Cortex of kidney (tissue), 1 donor: ENCODE measurements at places on chromosomes 3 and 15.

DNA sequence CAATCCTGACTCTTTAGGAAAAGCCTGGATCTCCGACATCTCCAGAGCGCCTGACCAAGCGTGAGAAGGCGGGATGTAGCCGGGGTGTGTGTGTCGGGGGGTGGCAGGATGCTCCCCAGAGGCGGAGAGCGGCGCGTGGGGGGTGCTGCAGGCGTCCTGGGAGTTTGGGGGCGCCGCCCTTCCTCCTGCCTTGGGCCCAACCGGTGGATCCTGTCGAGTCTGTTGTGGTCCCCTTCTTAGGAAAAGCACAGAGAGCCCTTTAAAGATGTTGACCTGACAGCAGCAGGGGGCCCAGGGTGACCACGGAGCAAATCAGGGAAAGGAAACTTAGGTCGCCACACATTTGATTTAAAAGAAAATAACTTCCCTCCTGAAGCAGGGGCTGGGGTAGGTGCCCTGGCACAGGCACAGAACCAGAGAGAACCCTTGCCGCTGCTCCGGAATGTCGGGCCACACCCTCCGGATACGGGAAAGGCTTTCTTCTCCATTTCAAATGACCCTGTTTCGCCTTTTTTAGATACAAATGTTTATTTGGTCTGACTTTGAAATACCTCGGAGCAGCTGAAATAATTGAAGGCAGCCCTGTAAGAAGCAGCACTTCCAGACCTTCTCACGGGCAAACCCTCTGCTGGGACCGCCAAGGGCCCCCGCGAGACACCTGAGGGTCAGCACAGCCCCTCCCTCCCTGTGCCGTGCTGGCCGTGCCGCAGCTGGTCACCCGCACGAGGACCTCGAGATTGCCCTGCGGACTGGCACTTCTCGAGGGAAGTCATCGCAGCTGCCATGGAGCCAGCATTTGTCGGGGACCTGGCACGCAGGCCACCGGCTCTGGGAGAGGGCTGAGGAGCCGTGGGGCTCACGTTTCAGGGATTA lies 102.9 kb upstream of the KLF13 start:
- DNase-seq, result no peak

DNA sequence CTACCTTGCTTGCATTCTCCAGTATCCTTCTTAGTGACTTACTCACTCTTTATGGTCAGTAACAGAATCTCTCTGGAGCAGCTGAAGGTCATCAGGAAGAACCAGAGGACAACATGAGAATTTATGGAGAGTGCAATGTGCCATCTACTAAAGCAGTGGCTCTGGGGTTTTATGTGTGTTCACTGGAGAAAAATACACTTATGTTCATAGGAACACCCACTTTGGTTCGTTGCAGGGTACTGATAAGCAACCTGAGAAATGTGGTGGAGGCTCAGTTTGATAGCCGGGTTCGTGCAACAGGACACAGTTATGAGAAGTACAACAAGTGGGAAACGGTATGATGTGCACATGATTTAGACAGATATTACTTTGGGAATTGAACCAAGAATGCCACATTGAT lies 12.8 kb downstream of the CPB1 start:
- DNase-seq, result no peak

- DNase-seq, result no peak
These were observed 63.3 kb downstream of the SENP2 start for GRCh38 chr3:185649414-185649813.

DNA sequence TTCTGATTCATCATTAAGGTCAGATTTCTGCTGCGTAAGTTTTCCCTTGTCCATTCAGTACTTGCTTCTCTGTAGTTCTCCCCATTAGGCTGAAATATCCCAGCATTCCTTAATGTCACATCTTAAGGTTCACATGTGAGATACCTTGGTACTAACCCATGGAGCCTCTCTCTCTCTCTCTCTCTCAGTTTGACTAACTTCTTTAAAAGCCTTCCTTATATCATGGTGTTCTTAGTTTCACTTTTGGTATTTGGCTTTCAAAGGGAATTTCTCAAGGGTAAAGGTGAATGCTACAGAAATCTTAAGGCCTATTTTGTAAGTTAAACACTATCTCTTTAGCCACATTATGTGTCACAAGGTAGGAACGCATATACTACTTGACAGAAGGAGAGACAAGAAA lies 427.3 kb upstream of the ZNF717 start:
- no peak for DNase-seq

DNA sequence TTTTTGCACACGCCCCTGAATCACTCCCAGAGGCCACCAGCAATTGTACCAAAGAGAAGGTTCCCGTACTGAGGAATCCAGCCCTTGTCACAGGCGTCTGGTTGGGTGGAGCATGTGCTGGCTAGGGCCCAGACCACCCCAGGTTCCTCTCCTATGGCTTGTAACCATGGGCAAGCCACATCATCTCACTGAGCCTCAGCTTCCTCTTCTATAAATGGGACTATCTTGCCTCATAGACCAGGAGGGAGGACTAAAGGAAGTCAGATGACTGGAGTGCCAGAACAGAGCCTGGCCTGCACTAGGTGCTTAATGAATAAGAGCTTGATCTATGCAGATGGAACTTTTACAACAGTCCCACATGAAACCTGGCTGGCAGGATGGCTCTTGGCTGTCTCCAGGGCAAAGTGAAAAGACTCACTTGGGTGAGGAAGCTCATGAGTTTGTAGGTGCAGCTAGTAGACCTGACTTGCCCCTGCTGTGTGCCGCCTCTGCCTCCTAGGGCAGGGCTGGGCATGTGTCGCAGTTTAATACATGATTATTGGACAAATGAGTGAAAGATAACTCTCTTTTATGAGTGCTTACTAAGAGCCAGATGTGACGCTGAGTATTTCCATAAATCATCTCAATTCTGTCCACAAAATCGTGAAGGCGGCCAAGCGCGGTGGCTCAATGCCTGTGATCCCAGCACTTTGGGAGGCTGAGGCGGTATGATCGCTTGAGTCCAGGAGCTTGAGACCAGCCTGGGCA lies 29.3 kb downstream of the CTSH start:
- no peak for DNase-seq

DNA sequence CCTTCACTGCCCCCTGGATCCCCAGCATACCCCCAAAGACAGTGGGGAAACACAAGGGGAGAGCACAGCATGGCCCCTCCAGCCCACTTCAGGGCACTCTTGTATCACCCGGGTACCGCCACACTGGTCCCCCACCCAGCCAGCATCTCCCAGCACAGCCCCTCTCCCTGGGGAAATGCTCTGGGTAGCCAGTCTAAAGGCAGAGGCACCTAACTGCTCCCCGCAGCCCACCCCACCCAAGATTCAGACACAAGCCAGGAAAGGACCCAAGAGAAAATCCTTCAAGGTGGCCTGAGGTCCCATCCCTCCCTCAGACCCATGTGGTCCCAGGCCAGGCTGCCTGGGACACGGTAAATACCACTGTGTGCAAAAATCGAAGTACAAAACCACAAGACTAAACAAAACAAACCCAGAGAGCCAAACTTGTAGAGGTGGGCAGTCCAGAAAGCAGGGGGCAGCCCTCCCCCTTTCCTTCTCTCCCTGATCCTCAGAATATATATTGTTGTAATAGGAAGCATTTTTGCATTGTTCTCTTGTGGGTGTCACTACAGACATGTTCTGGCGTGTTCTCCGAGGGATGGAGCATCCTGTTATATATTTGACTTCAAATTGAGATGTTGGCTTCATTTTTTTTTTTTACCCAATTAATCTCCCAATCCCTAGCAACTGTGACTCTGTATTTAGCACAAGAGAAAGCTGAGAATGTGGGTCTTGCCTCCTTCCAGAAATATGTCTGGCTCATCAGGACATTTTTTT lies 51.7 kb downstream of the GRIP2 start:
- no peak for DNase-seq

DNA sequence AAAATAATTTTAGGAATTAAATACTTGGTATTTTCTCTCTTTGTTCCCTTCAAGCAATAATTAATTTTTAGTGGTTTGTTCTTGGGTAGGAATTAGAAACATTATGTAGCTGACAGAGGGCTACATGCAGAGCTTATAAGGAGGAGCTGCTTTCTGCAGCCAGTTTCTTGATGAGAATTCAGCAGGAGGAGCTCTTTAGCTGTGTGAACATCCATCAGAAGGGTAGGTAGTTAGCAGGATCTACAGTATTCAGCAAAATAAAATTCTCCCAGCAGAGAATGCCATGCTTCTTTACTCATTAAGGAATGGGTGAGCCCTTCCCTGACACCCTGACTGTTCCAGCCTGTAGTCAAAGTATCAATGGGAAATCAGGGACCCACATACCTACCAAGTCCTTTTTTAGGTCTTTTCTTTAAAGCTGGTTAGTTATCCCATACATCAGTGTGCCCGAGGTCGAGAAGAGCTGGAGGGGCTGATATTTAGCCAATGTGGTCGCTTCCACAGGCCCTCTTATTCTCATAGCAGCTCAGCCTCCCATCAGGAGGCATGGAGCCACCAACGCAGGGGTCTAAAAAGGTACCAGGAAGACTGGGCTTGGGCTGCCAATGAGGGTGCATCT lies 54.0 kb downstream of the KCNAB1 start:
- DNase-seq, result no peak

- no peak for DNase-seq
These were observed 148.4 kb downstream of the C3orf38 start for GRCh38 chr3:88298189-88298588.

- no peak for DNase-seq
These were observed 246.2 kb upstream of the TBL1XR1 start for GRCh38 chr3:177443469-177443868.

DNA sequence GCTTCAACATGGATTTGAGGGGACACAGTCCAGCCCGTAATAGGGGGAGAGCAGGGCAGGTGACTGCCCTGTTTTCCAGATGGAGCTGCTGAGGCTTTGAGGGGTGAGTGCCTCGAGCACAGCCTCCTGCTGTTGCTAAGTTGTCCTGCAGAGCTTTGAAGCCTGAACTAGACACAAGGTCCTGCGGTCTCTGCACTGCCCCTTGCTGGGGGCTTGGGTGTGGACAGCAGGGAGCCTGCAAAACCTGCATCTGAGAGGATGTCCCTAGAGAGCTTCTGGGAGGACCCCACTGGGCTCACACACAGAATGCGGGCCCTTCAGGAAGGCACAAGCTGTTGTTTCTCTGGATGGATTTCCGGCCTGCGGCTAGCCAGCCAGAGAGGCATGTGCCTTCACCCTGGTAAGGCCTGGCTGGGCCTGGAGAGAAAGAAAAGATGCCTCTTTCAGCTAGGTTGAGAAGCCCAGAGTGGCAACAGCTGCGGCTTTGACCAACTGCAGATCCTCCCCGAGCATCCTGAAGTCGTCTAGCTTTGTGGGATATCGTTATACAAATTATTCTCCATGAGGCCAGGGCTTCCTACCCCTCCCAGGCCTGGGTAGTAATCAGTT lies 226.2 kb downstream of the SLCO3A1 start:
- DNase-seq, result no peak

DNA sequence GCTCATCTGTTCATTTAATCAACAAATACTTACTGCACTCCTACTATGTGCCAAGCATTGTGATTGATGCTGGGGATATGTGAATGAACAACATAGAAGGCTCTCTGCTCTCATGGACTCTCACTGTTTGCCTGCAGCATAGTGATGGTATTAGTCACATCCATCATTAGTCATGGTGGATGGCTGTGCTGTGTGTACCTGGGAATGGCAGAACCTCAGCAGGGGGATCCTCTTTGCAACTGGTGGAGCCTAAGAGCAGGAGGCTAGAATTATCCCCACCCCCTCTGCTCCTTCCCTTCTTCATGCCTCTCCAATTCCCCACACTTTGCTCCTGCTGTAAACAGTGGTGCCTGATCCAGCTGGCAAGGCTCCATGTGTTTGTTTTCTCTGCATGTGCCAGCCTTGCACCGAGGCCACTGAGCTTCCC lies 20.5 kb downstream of the BOC start:
- no peak for DNase-seq

GRCh38 chr3:133412183-133413132 lies 12.6 kb downstream of the BFSP2 start:
- no peak for DNase-seq

DNA sequence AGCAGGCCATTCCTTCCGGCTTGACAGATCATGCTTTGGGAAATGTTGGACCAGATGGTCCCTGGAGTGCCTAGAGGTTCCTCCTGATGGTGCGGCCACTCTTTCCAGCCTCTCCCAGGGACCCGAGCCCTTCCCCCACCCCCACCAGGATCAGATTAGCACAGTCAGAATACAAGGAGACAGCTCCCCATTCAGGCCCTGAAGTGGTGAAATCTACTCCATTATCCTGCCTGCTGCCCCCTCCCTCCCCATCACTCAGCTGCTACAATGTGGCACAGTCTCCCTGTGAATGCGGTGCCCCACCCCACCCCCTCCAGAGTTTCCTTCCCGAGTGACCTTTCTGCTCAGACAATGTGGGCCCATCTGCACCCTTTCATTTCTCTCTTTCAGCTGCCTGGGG lies 29.4 kb downstream of the RNU5B-1 start:
- DNase-seq, result no peak

- DNase-seq, result no peak
These were observed 43.6 kb upstream of the CTSH start for GRCh38 chr15:78988361-78988911.

DNA sequence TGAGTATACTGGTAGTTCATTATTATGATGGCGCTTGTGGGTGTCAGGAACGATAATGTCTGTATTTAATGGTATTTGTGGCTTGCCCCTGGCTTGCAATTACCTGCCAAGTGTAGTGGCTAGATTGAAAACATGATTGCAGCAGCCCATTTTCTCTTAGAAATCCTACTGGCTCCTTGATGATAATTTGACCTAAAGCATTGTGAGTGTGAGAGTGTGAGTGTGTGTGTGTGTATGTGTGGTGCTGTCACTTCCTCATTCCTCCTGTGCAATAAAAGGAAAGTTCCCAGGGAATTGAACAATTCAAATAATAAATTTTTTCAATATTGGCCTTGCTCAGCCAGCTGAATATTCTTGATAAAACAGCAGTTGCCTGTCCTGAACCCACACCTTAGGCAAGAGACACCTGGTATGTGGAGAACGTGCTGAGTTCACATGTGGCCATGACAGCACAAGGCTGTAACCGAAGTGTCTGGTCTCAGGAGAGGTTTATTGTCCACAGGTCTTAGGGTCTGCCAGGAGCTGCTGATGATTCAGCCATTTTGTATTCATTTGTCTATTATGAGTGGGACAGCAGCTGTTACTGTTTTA lies 193.3 kb downstream of the CD47 start:
- no peak for DNase-seq

DNA sequence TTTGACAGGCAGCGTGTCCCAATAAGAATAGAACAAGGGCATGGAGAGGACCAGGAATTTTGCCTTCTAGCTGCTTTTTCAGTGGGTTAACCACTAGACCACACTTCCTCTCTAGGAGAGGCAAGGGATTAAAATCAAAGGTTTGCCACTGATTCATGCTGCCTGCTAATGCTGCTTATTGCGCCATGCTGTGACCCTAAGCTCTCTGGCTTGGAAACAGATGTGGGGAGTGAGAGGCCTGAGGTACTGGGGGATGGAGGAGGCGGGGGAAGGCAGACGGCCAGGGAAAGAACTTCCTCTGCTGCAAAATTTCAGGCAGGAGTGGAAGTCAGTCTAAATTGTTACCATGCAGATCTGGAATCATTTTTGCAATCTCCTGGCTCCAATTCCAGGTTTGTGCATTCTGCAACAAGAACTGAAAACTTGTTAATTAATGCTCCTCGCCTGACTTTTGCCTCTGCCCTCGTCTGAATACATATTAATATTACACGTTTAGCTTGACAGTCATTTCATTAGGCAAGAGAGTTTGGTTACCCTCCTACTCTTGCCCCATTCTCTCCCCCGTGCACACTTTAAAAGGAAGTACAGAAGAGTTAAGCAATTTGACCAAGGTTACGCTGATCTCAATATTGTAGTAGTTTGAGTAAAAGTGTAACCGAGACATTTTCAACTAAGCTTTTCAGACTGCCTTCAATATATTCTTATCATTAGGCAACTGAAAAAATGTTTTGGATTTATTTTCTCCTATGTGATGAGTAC lies 121.7 kb upstream of the SPRED1 start:
- DNase-seq, result no peak

GRCh38 chr15:74036271-74037170 lies 42.0 kb downstream of the PML start:
- no peak for DNase-seq
